ENCODE measurements at places on chromosomes 3 and 15.

DNA sequence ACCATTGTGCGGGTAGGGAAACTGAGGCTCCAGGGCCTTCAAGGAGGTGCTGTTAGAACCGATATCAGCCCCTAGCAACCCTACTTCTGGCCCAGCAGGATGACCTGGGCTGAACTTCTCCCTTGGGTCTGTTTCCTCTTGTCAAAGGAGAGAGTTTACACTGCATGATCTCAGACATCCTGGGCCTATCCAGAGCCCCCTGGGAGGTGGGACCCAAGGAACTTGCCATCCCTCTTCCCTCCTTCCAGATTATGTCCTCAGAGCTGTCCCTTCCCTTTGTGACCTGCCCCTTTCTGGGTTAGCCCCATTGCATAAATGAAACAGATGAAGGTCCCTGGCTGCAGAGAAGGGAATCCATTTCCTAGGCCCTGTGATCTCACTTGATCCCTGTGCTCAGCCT, 12.3 kb upstream of the DNAH1 start:
- DNase-seq: no peak

DNA sequence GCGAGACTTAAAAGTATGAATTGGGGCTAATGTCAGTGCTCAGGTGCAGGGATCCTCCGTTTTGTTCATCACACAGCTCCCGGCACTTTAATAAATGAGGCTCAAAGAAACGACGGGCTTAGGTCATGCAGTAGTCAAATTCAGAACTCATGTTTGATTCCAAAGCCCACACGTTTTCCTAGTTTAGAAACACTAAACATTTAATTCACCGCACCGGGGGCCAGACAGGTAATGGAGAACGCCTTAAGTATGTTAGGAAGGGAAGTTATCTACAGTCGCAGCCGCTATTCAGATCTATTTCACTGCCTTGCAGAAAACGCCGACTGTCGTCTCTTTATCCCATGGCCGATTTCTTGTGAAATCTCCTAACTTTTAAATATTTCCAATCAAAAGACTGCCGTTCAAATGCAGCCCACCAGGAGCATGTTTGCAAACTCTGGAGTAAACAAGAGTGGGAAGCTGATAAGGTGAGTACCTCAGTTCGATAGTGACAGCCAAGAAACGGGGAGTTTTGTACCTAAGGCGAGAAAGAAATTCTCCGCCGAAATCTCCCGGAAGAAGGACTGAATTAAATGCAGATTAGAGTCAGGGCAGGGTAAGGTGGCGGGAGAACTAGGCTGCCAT, 569 bp downstream of the HIGD2B start:
- DNase-seq: no peak

- no peak for DNase-seq
Measured at GRCh38 chr3:48630407-48630806, 4.9 kb downstream of the SLC26A6 start.

GRCh38 chr15:40307421-40308211, at the start of gene PLCB2:
Gene PLCB2, minus strand, starts transcription at chr15:40307935. Its CDS starts 263 bp downstream, at chr15:40307672.
- DNase-seq: peak; percentile 63

DNA sequence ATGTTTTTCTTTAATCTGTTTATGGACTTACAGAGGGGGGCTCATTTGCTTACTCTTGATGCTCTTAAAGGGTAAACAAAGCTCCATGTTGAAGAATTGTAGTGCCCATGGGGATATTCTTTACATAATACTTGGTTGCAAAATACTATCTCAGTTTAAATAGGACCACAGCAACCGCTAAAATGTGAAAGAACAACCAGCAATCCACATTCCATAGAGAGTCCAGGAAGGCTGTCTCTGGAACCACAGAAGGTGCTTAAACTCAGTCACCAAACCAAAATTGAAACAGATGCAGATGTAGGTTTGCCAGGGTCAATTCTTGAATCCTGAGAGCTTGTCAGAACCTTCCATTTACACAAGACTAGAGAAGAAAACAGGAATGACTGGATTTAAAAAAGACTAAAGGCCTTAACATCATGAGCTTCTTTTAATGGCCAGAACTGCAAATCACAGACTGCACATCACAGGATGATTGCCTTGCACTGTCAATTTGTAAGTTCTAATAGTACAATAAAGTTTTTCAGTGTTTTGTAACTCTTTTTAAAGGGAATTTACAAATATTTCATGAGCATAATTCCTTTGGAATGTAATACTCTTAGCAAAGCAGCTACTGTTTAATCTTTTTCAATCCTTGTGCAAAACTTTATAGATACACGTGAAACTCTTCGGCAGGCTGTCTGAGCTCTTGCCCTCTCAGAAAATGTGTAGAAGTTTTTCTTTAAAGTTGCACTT, 661.6 kb downstream of the SI start:
- DNase-seq: no peak

All from CD4-positive, alpha-beta T cell treated with Interleukin-4 for 4 hours (primary cell).